ENCODE measurements at places on chromosomes 4 and X.

- DNase-seq, result no peak
Measured at GRCh38 chrX:104195489-104196084, 29.3 kb downstream of the FAM199X start.

GRCh38 chr4:74624351-74625151, 169.8 kb downstream of the BTC start:
- no peak for DNase-seq

DNA sequence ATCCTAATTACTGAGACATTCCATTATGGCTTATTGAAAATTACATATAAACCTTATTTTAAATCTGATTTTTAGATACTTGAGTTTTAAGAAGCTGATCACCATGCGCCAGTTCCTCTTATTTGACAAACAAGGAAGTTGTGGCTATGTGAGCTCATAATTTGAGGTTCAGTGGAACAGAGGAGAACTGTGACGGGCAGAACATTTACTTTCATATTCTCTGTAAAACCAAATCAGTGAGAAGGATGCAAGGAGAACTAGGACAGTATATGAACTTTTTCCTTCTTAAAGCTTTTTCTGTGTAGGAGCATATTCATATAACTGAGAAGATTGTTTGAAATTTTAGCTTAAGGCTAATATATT, 25.3 kb downstream of the STIM2 start:
- no peak for DNase-seq

GRCh38 chr4:14410516-14410915, 591.8 kb upstream of the CPEB2 start:
- DNase-seq, result no peak

DNA sequence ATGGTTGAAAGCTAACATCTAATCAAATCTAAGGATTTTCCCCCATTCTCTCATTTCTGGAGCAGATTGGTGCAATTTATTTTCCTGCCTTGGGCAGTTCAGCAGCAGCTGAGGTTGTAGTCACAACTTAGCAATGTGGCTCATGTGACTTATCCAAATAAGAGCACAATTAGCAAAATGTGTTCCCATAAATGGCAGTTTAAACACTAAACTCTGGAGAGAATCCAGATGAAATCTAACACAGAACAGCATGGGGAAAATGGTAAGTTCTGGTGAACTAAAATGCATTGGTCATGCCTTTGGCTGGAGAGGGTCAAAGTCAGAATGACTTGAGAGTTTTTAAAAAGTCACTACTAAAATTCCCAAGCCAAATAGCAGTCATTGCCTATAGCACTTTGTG, 422.6 kb upstream of the DIPK2B start:
- DNase-seq, result no peak

DNA sequence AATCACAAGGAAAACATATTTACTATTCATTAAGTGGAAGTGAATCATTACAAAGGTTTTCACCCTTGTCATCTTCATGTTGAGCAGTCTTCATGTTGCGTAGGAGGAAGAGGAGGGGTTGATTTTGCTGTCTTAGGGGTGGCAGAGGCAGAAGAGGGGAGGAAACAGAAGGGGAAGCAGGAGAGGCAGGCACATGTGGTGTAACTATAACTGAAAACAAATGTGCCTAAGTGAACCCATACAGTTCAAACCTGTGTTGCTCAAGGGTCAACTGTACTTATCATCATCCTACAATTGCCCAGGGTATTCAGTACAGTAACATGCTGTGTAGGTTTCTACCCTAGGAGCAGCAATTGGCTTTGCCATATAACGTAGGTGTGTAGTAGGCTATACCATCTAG, 47.2 kb downstream of the SYNPO2 start:
- no peak for DNase-seq

- no peak for DNase-seq
Measured at GRCh38 chr4:115770046-115770543, 656.7 kb upstream of the NDST4 start.

DNA sequence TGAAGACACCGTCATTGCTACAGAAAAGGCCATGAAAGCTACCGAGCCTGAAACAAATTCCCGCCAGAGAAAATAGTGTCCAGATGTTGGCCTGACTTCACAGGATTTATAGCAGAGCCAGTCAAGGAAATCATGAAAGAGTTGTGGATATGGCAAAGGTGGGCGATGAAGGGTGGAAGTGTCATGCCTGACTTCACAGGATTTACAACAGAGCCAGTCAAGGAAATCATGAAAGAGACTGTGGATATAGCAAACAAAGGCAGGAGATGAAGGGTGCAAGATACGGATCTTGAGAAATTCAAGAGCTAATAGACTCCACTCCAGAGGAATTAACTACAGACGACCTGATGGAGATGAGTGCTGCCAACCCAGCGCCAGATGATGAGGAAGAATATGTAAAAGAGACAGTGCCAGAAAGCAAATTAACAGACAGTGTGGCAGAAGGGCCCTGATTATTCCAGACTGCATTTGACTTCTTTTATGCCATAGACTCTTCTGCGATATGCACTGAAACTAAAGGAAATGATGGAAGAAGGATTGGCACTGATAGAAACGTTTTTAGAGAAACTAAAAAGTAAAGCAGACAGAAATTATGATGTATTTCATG, 17.2 kb downstream of the TRMT44 start:
- DNase-seq, result no peak

DNA sequence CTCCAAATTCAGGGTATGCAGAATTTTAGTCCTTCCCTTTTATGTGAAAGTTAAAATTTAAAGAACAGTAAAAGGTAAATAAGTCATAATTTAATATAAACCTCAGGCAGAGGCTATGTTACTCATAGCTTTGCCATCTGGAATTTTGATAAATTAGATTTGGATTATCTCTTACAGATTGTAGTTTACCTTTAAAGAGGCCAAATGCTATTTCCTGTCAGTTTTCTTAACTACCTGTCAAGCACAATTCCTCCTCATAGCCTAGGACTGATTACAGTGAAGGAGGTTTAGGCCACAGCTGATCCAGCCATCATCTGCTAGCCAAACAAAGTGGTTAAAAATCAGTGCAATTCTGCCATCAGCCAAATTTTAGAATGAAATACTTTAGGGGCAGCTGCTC, 128.1 kb downstream of the MFAP3L start:
- DNase-seq, result no peak

DNA sequence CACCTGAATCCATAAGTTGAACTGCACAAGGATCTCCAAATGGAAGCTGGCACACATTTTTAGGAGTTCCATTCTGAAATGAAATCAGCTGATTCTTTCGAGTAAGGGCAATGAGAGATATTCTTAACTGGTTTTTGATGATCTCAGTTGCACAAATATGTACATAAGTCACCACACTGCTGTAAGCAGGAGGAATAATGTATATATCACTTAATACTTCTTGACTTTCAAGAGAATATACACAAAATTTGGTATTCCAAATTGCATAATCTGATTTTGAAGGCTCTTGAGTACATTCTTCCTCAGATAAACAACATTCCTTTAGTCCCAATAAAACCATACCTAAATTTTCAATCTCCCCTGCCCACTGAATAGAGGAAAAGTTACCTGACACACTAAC, 8.2 kb downstream of the FANCB start:
- DNase-seq, result no peak

GRCh38 chr4:188596021-188596420, 456.8 kb downstream of the TRIML1 start:
- DNase-seq, result no peak

GRCh38 chr4:139521754-139522401, 34.1 kb downstream of the SETD7 start:
- DNase-seq, result no peak

DNA sequence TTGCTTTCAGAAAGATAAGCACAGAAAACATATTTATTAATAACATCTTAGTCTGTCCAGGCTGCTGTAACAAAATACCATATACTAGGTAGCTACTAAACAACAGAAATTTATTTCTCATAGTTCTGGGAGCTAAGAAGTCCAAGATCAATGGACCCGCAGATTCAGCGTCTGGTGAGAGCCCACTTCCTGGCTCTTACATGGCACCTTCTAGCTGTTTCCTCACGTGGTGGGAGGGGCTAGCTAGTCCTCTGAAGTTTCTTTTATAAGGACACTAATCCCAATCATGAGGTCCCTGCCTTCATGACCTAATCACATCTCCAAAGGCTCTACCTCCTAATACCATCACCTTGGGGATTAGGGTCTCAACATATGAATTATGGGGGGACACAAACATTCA, 57.2 kb upstream of the AFF2 start:
- DNase-seq, result no peak

DNA sequence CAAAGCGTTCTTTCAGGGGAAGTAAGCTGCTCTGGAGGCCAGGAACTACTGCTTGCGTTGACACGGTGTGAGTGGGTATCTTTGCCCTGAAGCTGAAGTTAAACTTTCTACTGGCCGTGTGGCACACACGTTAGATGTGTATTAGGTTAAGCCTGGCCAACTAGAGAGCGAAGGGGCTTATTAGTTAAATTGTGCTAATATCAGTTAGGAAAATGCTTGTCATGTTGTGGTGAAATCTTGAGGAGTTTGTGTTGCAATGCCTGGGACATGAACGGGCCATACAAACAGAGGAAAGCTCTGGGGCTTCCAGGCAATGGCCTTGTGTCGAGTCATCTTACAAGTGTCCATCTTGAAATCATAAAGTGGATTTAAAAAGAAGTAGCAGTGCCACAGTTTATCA, 62.6 kb downstream of the NSUN7 start:
- DNase-seq, result no peak

DNA sequence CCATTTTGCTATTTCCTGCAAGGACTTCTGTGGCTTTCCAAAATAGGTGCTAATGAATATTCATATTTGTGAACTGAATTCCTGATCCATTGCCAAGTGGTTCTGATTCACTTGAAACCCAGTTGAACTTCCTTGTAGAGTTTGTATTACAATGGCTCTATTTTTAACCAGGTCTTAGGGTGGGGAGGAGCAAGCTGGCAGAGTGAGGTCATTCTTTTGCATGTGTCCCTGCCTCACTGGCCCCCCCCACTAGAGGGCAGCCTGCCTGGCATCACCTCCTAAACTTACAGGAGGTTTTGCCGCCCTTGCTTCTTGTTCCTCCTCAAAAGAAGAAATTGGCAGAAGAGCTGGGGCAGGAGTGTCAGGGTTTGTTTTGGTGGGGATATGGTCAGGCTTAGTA, 10.5 kb downstream of the PTTG2 start:
- DNase-seq, result no peak

DNA sequence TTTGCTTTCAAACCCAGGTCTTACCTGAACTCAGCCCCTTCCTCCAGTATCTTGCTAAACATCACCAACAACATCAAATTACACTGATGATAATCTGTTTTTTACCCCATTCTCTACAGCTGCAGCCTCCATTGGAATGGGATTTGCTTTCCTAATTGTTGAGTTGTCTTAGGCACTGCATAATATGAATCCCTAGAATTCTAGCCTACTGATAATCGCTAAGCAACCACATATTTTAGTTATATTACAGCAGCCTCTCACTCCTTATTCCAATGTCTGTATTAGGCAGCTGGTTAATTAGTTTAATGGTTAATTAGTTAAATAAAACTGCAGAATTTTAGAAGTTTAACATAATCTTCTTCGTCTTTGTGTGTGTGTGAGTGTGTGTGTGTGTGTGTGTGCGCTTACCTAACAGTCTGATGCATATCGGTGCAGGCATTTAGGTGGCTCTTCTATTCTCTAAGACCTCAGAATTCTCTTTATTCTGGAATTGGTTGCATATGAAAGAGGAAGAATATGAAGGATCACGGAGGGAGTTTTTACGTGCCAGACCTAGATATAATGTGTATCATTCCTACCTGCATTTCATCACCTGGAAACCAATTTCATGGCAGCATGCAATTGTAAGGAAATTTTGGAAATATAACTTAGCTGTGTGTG, 5.3 kb upstream of the COMMD8 start:
- DNase-seq, result no peak

GRCh38 chr4:88604978-88605678, 12.8 kb downstream of the HERC3 start:
- no peak for DNase-seq

- DNase-seq, result no peak
Measured at GRCh38 chr4:74474345-74475090, 29.6 kb downstream of the AREG start.

DNA sequence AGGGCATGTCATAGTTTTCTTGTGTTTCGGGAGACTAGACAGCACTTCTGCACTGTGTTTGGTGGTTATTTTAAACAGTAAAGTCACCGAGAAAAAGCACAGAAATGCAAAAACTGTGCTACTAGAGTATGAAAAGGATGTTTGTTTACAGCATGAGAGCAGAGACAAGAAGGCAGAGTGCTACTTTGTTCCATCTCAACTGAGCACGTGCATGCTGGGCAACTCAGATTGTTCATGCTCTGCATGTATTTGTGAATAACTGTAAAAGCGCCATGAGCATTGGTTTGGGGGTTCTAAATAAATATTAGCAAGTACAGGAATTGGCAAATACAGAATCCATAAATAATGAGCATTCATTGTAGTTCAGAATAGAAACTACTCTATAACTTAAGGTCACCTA, 7.4 kb downstream of the EVC start:
- DNase-seq, result no peak

GRCh38 chr4:119135721-119136121, at the start of gene MYOZ2:
MYOZ2 (plus strand) TSS chr4:119135832; CDS start chr4:119136526, 694 bp downstream.
- no peak for DNase-seq

- DNase-seq, result no peak
Measured at GRCh38 chr4:89788206-89789072, 48.5 kb downstream of the SNCA start.

GRCh38 chr4:88137112-88137511, 21.3 kb downstream of the ABCG2 start:
- no peak for DNase-seq

- no peak for DNase-seq
Measured at GRCh38 chr4:85736571-85736970, 261.6 kb downstream of the ARHGAP24 start.

DNA sequence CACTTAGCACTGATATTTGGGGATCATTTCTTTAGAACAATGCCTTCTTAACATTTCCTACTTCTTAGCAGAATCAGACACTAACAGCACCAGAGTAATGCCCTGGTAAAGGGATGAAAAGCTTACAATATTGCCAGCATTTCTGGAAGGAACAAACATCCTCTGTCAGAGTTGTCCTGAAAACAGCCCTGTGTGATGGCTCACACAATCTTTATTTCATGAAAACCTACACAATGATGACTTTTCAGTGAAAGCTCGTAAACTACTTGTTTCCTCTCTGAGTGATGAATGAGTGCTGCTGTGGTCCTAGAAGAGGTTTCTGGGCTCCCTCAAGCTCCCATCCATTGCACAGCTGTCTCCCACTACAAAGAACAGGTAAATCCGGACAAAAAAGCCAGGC, 52.8 kb downstream of the GPC4 start:
- no peak for DNase-seq

- DNase-seq, result no peak
Measured at GRCh38 chr4:129420637-129421036, 324.7 kb downstream of the C4orf33 start.
